Effector CD8-positive, alpha-beta T cell (primary cell): ENCODE measurements at places on chromosomes 2 and 18.

- no peak for DNase-seq
Measured at GRCh38 chr2:222214885-222215284, 83.9 kb downstream of the PAX3 start.

DNA sequence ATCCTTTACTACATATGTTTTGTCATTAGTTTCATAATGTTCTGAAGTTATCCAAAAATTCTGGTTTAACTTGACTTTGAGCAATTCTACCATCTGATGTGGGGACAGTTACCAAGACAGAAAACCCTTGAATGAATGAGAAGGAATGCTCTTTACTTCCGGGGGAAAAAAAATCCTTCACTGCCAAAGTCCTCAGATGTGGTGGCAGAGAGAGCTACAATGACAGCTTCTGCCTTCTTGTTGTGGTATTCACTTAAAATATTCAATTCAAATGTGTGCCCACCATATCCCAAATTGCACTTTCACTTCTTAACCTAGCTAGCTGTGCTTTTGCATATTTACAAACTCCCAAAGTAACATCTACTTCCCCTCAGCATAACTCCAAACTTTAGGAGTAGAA lies 1531.7 kb upstream of the NXPH2 start:
- DNase-seq, result no peak

DNA sequence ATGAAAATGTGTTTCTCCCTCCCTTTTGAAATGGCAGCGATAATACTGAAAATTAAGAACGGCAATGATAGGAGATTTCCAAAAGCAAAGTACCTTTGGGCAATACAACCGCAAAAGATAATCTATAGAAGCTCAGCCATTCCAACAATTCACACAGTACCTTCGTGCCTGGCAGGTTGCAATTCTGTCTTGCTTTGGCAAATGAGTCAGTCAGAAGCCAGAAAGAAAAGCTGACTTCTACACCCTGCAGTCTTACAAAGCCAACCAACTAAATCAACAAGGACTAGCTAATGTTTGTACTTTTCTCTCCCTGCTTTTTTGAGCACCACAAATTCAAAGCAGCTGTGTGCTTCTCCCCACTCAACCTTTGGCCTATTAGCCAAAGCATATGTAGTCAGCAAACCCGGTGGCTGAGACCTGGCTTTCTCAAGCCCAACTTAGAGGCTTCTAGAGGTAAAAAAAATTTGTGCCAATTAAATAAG lies 25.7 kb upstream of the ID2 start:
- no peak for DNase-seq

- DNase-seq, result no peak
Measured at GRCh38 chr18:6205706-6206105, 209.0 kb downstream of the L3MBTL4 start.

- no peak for DNase-seq
Measured at GRCh38 chr2:137199751-137200150, 434.4 kb downstream of the THSD7B start.

DNA sequence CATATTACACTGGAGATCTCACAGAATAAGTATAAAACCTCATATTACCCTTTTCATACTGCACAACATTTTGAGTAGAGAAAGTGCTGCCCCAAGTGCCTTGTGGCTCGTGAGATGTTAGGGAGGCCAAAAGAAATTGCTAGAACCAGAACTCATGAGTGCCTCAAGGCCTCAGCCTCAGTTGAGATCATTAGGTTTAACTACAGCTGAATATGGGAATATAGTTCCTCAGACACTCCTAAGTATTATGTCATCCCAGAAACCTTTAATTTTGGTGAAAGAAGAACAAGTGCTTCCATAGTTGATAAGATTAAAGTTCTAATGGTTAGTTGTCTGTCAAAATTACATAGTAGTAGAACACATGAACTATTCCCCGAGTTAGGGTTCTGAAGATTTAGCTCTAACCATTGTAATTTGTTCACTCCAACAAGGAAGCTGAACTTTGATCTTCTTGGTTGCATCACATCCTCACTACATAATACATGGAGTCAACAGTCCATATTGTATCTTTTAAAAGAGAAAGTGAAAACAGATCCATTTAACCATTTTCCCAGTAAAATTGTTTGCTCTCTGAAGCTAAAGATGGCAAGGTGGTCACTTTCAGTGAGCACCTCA lies 9.6 kb upstream of the AQP4 start:
- no peak for DNase-seq

DNA sequence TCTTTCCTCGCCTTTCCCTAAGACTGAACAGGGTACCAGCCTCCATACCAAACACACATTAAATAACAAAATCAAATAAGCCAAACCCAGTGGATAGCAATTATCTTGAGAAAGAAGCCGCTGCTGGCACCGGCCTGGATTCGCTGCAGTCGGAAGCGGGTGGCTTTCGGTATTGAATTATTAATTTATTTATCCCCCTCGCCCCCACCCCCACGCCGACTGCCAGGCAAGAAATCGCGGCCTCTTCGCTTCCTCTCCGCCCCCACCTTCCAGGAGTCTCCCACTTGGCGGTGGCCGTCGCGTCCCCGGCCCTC lies 370 bp upstream of the ZNF804A start:
- DNase-seq, result no peak

- DNase-seq, result no peak
Measured at GRCh38 chr2:118047380-118047826, 33.5 kb upstream of the CCDC93 start.

- DNase-seq, result no peak
Measured at GRCh38 chr2:152247337-152247695, 71.8 kb upstream of the STAM2 start.
